CD4-positive, alpha-beta T cell treated with Interleukin-1 beta for 1 hour (primary cell): ENCODE measurements at places on chromosomes 7 and 10.

GRCh38 chr7:123709525-123709924 lies 39.3 kb downstream of the WASL start:
- DNase-seq: no peak

- DNase-seq: no peak
Observed at GRCh38 chr7:29562307-29562706, 1.3 kb upstream of the PRR15 start.

GRCh38 chr7:148931470-148931869 lies 47.4 kb upstream of the EZH2 start:
- DNase-seq: no peak

GRCh38 chr7:151141855-151142685 lies 25.4 kb downstream of the GBX1 start:
- no peak for DNase-seq

DNA sequence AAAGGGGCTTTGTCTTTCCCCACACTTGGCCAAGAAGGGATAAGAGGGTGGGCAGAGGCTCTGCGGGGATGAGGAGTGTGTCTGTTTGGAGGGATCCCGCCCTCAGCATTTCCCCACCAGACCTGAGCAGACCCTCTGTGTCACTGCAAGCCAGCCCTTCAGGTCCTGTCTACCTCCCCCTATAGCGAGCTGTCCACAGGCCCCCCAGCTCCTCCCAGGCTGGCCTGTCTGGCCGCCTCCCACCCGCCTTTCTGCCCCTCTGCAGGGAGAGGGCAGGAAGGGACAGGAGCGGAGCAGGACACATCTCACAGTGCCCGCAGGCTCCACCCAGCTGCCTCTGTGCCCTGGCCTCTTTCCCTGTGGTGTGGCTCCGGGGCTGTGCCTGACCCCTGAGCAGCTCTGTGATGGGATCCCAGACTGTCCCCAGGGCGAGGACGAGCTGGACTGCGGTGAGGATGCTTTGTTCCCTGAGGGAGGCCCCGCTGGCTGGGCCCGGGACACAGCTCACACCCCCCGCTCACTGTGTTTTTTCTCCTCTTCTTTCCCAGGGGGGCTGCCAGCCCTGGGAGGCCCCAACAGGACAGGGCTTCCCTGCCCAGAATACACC lies 17.5 kb upstream of the ZNF467 start:
- DNase-seq: no peak

DNA sequence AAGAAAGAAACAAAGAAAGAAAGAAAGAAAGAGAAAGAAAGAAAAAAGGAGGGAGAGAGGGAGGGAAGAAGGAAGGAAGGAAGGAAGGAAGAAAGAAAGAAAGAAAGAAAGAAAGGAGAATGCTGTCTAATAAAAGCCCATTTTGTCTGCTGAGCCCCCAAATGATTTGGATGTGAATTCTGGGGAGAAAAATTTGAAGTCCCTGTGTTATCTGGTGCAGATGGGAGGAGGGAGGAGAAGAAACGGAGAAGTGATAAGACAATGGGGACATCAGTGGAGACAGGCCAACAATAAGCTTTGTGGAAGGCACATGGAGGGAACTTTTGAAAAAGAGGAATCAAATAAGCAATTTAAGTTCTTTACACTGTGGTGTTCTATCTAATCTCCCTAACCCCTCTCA lies 24.6 kb upstream of the TMEM273 start:
- no peak for DNase-seq

DNA sequence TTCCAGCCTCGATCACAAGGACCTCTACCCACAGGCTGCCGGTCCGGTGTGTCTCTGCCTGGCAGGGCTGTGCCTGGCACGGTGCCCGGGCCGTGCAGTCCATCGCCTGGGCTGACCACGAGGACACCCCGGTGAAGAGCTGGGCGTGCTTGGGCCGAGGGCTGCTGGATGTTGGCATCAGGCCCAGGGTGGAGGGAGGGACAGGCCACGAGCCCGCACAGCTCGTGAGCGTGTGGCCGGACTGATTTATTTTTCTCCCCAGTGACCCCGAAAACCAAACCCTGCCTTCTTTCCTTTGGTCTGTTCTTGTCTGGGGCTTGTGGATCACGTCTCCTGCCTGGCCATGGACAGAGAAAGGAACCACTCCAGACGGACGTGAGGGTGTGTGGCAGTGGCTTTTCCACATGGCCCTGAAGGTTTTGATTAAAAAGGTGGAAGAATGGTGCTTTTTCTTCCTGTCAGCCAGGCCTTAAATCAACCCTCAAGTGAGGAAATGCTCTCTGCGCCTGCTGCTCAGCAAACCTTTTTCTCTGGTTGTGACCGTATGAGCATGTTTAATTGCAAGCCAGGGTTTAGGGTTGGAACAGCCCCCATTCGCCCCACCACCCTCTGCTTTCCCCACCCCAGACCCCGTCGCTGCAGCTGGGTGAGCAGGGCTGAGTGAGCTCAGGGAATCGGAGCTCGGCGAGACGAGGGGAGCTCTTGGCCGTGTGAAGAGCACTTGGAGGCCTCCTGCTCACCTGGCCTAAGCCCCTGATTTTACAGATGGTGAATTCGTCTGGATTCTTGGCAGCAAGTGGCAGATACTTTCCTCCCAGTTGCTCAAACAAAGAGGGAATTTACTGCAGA lies 130.1 kb downstream of the RGS10 start:
- DNase-seq: no peak
